DMS79 (cell line): ENCODE measurements at places on chromosomes 2 and 18.

DNA sequence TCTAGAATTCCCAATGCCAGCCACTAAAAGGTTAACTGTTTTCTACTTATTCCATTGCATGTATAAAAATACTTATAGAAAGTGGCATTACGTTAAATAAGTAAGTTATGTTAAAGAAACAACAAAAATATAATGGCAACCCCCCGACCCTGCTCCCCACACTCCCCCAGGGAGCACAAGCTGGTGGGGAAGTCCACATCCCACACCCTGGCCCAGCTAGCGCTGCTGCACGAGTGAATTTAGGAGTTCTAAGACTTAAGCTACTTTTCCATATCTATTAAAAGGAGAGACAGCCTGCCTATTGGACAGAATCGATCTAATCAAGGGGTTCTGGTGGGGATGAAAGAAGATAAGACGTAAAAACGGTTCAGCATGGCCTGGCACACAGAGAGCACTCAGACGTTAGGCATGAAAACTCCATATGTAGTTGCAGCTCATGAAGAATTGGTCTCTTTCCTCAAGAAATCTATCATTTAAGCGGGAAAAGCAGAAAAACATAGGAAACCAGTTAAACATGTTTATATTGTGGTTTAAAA, 16.6 kb downstream of the HJURP start:
- no peak for DNase-seq

- DNase-seq: no peak
Observed at GRCh38 chr2:237352279-237352845, 61.6 kb downstream of the COL6A3 start.

- no peak for DNase-seq
Observed at GRCh38 chr2:16030206-16031057, 90.1 kb downstream of the MYCN start.

GRCh38 chr18:36471393-36471792, 173.9 kb downstream of the FHOD3 start:
- DNase-seq: no peak

- DNase-seq: no peak
Observed at GRCh38 chr2:82139979-82140611, 1835.5 kb upstream of the LRRTM1 start.

DNA sequence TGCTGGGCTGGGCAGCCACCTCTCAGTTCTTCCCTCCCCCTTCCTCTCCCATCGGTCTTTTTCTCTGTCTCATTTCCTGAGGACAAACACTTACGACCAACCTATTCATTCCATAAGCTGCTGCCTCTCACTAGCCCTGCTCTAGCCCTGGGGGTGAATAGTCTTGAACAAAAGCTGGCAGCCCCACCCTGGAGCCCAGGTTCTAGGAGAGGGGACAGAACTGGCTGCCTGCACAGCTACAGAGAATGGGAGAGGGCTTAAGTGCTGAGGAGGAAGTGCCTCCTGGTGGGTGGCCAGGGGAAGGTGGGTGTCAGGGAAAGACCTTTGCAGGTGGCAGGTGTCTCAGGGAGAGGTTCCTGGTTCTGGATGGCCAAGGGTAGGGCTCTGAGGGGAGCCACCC, 22.8 kb downstream of the ANO7 start:
- no peak for DNase-seq
